ENCODE measurements at places on chromosomes 5 and 9.

DNA sequence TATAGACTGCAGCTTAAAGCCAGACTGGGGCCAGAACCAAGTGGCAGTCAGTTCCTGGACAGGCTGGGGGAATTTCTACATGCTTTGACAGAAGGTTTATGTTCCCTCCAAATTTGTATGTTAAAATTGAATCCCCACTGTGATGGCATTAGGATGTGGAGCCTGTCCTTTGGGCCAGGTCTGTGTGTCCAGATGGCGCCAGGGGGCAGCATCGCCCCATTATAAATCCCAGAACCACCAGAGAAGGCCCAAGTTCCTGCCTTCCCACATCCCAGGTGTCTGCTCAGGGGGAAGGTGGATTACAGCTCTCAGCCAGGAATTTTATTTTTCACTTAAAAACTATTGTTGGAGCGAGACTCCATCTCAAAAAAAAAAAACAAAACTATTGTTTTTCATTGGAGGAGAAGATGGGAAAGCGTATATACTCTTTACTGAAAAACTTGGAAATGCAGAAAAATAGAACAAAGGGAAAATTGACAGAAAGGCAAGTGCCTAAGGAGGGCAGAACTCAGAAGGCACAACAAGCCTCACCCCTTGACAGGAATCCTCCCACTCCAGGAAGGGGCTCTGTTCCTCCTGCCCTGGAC is 5.0 kb downstream of the IL3 start:
- DNase-seq: no peak

- no peak for DNase-seq
Observed at GRCh38 chr5:151155775-151156506, 1.6 kb downstream of the ANXA6 start.

DNA sequence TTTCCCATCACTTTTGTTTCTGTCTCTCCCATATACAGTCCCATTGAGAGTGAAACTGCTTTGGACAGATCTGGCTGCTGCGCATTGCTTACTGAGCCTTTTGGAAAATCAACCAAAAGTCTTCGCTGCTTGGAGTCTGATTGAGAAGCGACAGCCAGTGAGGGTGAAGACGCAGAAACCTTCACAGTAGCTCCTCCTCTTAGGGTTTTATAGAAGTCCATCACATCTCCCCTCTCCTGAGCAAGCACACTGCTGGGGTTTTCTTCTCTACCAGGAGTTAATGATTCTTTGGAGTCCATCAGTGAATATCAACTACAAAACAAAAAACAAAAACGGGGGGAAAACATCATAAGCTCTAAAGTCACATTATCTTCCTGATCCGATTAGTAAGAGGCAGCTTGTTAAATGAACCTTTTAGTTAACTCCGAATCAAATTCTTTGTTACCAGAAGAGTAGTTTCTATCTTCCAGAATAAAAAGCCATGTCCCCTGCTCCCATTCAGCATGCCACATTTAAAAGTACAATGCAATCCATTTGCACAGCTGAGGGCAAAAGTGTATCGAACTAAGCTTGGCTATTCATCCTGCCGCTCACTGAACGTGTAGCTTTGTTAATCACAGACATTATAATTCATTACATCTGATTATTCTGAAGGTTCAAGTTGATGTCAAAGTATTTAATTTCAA is 2.8 kb downstream of the NR3C1 start:
- DNase-seq: no peak

GRCh38 chr5:1647580-1647979 is 123.8 kb upstream of the LPCAT1 start:
- no peak for DNase-seq

DNA sequence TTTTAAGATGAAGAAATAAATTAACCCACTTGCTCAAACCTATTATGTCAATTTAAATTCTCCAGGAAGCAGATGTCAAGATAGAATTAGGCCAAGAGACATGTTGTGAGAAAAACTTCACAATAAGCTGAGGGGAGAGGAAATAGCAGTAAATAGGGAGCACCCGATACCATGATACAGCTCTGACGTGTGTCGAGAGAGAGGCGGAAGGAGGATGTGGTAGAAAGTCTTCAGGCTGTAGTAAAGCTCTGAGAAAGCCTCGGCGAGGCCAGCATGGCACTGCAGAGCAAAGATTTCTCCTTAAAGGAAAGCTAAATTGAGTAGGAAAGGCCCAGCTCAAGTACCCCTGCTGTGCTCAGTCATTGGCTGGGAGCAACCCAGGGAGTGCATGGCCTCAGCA is 6.0 kb upstream of the PUM3 start:
- DNase-seq: no peak

DNA sequence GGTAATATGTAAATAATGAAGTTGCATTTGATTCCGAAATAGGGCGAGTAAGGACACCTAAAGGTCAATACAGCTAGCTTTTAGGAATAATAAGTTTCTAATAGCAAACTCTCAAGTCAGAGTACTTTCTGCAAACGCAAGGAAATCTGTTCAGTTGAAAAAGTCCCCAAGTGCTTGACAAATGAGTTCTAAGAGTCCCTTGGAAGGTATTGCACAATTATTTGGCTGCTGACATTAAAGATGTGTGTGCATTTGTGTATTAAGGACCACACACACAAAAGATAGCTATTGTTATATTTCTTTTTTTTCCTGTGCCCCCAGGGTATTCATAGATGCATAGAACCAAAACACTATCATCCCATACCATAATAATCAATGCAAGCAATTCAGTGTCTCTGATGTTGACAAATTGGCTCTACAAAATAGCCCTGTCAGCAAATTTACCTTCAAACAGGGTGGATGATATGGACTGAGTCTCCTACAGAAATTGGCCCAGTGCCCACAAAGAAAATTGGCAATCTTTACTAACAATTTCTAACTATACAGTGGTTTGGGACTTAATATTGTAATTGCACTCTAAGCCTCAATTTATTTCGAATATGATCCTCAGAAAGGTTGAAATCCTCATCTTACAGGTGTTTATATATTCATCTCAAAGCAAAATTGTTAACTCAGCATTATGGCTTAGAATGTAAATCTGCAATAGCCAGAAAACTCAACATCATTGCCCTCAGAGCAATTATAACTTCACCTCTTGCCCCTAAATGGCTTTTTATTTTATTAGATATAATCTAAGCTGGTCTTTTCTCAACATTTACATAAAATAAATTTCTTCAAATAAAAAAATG is 827.2 kb downstream of the MAT2B start:
- DNase-seq: no peak

- DNase-seq: no peak
Observed at GRCh38 chr9:120156376-120156775, 423.6 kb downstream of the CDK5RAP2 start.

DNA sequence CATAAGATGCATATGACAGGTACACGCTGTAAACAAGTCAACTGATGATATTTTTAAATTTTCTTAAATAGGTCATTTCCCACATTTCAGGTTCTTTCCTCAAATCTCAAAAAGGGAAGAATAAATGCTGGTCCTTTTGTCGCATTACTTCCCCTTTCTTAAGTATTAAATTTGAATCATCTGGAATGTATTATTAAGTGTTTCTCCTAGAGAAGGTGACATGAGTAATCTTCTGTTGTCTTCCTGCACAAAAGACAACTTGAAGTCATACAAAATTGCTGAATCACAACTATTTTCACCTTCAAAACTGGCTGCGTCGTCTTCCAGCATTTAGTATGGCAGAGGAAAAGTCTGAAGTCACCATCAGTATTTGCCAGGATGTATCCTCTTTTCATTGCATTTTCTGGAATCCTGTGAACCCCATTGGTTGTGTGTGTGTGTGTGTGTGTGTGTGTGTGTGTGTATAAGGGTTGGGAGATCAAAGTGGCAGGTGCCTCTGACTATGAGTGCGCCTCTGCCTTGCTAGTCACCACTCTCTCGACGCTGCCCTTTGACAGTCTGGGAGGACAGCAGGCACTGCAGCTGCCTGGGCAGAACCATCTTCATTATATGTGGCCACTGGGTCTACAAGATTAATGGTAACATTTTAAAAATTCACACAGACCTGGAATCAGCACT is 86.9 kb downstream of the MVB12B start:
- no peak for DNase-seq

GRCh38 chr9:81636255-81636599 is 53.1 kb downstream of the TLE1 start:
- no peak for DNase-seq

GRCh38 chr5:56011835-56012234 is 17.1 kb upstream of the IL6ST start:
- DNase-seq: no peak

- no peak for DNase-seq
Observed at GRCh38 chr5:103117471-103117991, 2.4 kb downstream of the GIN1 start.

GRCh38 chr5:40491644-40492043 is 188.1 kb upstream of the PTGER4 start:
- DNase-seq: no peak

GRCh38 chr9:127438394-127438793 is 12.8 kb downstream of the RPL12 start:
- DNase-seq: no peak

DNA sequence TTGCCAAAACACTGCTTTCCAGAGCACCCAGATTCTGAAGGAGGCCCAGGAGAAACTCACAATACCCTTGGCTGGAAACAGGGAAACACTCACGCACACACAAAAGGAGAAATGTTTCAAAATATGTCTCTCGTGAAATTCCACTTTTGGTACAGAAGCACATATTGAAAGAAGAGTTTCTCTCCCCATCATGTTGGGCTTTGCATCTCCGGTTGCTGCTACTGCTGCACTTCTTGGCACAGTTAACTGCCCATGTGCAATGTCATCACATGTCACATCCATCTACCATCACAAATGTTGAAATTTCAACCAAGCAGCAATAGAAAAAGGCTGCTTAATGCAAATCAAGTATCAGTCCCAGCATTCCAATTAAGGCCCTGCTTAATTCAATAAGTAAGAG is 72.1 kb downstream of the ABCA1 start:
- no peak for DNase-seq

DNA sequence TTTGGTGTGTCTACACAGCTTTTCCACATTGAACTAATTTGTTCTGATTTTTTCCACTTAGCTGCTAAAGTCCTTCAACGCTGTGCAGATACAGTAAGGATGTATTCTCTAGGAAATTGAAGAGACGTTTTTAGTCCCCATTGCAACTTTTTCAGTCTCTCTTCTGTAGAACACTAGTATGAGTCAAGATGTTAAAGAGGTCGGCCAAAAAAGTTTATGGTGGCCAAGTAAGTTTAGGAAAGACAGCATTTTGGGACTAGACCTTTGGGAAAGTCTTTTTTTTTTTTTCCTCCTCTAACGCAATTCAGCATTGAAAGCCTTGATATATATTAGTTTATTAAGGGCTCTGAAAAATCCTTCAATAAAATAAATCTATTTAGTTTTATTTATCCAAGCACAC is 243.5 kb upstream of the FBXL7 start:
- no peak for DNase-seq

DNA sequence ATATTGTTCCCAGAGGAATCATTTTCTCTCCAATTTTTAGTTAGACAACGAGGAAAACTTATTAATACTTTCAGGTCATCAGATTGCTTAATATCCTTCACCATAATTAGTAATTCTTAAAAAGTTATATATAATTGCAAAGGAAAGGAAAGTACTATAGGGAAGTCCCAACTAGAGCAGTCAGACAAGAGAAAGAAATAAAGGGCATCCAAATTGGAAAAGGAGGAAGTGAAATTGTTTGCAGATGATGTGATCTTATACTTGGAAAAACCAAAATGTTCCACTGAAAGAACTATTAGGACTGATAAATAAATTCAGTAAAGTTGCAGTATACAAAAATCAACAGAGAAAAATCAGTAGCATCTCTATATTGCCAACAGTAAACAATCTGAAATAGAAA is 223.5 kb upstream of the MEF2C start:
- DNase-seq: no peak

- no peak for DNase-seq
Observed at GRCh38 chr5:102801371-102801770, 46.3 kb downstream of the PAM start.

DNA sequence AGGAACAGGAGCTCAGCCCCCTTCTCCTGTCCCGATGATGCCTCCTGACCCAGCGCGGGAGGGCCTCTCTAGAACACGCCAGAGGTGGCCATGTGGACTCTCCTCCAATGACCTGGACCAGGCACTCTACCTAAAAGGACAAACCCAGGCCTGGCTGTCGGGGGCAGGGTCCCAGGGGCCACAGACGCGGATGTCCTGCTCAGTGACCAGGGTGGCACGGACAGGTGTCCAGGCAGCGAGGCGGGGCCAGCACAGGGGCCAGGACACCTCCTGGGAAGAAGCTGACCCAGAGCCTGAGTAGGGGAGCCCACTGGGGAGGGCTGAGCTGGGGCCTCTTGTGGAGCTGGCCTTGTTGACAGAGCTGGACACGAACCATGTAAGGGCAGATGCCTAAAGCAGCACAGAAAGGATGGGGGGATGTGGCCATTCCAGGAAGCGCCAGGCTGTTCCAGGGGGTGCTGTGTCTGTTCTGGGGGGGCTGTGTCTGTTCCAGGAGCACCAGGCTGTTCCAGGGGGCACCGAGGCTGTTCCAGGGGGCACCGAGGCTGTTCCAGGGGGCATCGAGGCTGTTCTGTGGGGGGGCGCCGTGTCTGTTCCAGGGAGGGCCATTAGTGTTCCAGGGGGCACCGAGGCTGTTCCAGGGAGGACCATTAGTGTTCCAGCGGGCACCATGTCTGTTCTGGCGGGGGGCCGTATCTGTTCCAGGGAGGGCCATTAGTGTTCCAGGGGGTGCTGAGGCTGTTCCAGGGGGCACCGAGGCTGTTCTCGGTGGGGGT is 30.5 kb downstream of the EXD3 start:
- no peak for DNase-seq

- DNase-seq: no peak
Observed at GRCh38 chr9:113577525-113578261, 114.2 kb downstream of the RGS3 start.

DNA sequence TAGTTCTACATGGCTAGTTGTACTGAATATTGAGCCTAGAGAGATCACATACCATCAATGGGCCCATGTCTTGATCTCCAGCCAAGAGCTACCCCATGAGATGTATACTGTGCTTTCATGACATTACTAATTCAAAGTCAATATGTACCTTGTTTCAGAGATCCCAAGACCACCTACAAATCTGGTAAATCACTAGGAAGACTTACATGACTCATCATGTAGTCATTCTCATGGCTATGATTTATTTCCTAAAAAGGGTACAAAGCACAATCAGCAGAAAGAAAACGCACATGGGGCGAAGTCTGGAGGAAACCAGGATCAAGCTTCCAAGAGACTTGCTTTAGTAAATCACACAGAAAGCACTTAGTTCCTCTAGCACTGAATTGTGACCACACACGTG is 103.0 kb downstream of the PCSK5 start:
- no peak for DNase-seq

Data from stimulated activated CD8-positive, alpha-beta memory T cell treated with anti-CD3 and anti-CD28 coated beads, Interleukin-4, amount 100 ng/mL, for 1 hour (primary cell).